Stimulated activated naive B cell treated with anti-CD40 and anti-IgM and Interleukin-4, amounts not matched to agents 10 μg/mL and 1 μg/mL and 100 μg/mL, for 72 hours (primary cell): ENCODE measurements at places on chromosomes 5 and 9.

DNA sequence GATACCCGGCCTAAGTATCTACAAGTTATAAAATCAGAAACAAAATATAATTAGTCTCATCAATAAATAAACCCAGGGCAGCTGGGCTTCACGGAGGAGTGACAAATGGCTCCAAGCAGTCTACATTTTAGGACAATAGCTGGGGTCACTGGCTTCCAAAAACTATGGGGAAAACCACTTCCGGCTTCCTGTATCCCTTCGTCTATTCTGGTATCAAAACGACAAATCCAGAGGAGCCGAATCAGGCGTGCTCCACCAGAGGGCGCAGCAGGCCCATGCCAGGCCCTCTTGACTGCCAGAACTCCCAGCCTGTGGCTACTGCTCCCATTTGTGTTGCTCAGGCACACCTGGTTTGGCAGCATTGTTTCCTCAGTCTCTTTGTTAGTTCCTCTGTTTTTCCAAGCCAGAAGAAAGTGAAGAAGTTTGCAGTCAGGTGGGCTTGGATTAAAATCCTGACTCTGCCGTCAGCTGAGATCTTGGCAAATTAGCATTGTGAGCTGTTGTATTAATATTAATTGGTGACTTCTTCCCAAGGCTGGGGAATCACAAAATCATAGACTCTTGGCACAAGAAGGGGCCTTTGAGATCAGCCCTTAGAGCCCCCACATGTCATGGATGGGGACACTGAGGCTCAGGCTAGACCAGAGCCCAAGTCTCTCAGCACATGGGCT, 11.6 kb upstream of the RAB14 start:
- H3K36me3 ChIP-seq, result peaks cover 38% of the 10 kb centered on the region
- peak overlapping the region; percentile 79 for H3K27ac ChIP-seq
- peaks cover 22% of the 10 kb centered on the region for H3K4me1 ChIP-seq
- no peak overlapping the region for H3K4me3 ChIP-seq
- DNase-seq, result peak; percentile 61

DNA sequence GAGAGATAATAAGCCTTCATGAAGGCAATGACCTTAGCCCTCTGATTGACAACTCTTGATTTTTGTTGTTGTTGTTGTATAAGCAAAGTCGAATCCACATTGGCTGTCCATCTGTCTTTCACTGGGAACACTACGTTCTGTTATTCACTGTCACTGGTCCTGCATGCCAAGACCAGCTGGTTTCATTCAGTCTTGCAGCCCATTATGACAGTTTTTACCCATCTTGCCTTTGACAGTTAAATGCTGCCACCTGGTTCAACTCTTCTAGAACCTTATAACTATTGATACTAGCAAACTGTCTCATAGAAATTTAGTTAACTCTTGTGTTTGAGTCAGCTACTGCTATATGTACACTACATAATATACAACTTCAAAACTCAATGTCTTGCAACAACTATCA, 382.3 kb upstream of the CDH10 start:
- H3K27me3 ChIP-seq, result no peaks in the 10 kb centered on the region
- H3K36me3 ChIP-seq, result no peaks in the 10 kb centered on the region
- H3K4me1 ChIP-seq, result no peaks in the 10 kb centered on the region
- no peak overlapping the region for H3K27ac ChIP-seq
- DNase-seq, result no peak

- H3K4me3 ChIP-seq, result no peak overlapping the region
- H3K27ac ChIP-seq, result no peak overlapping the region
- H3K4me1 ChIP-seq, result peaks cover 16% of the 10 kb centered on the region
- no peak for DNase-seq
Measured at GRCh38 chr9:88530051-88530450, 4.9 kb upstream of the NXNL2 start.

DNA sequence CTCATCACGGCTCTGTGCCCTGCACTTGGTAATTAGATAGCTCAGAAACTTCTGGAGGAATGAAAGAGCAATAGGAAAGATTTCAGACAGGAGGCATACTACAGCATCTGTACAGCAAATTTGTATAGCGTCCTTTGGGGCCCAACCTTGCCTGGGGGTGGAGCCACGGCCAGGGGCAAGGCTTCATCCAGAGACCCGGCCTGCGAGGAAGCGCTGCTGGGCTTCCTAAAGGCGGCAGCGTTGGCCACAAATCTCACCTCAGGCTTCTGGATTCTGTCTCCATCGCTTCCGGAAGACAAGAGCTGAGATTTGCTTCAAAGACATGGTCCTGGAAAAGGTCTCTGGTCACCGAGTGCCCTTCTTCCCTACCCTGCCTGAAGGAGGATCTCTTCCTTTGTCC, 12.2 kb upstream of the SPATA31D1 start:
- no peak overlapping the region for H3K4me3 ChIP-seq
- peaks cover 18% of the 10 kb centered on the region for H3K4me1 ChIP-seq
- peaks cover 1% of the 10 kb centered on the region for H3K27me3 ChIP-seq
- H3K27ac ChIP-seq, result no peak overlapping the region

GRCh38 chr5:127409246-127409917, 108.1 kb upstream of the PRRC1 start:
- H3K4me1 ChIP-seq, result peaks cover 6% of the 10 kb centered on the region
- H3K36me3 ChIP-seq, result no peaks in the 10 kb centered on the region

DNA sequence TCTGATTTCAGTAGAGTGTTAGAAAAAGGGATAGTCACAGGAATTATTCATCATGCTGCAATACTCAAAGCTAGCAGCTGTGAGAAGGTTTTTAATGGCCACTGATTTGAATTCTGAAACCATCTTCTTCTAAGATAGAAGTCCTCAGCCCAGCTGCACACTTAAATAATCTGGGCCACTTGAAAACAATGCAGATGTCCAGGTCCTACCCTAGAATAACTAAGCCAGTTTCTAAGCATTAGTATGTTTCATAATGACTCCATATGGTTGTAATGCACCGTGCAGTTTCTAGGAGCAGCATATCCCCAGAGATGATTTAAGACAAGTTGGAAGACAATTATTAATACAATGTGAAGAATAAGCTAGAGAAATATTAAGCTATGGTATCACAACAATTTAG, 159.9 kb upstream of the FBXL17 start:
- H3K27me3 ChIP-seq, result no peaks in the 10 kb centered on the region
- H3K36me3 ChIP-seq, result no peaks in the 10 kb centered on the region
- H3K27ac ChIP-seq, result no peak overlapping the region
